ENCODE measurements at places on chromosomes 16 and 17.

GRCh38 chr17:17342242-17342945 is 39.2 kb downstream of the NT5M start:
- DNase-seq = no peak

- DNase-seq = no peak
Measured at GRCh38 chr16:89964201-89964600, 15.6 kb downstream of the DEF8 start.

GRCh38 chr17:6413065-6413464 is 21.9 kb downstream of the AIPL1 start:
- DNase-seq = peak; percentile 71

DNA sequence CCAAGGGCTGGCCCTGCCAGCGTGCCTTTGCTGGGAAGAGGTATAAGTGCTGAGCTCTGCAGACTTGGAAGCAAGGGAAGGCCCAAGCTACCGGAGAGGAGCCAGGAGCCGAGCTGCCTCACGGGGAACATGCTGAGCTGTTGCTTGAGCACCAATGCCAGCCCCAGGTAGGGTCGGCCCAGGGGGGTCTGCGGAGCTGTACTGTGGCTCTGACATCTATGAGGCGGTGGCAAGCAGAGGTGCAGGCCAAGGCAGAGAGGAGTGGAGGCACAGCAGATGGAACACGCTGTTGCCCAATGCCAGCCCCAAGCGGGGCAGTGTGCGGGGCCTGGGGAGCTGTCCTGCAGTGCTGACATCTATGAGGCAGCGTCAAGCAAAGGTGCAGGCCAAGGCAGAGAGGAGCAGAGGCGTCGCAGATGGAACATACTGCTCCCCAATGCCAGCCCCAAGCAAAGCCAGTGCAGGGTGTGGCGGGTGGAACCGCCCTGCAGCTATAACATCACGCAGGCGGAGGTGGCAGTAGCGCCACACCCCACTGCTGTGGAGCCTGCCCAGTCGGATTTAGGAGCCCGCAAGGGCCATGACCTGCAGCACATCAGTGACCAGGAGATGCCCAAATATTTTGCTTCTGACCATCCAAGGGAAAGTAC is 10.0 kb downstream of the GGA2 start:
- DNase-seq = no peak

DNA sequence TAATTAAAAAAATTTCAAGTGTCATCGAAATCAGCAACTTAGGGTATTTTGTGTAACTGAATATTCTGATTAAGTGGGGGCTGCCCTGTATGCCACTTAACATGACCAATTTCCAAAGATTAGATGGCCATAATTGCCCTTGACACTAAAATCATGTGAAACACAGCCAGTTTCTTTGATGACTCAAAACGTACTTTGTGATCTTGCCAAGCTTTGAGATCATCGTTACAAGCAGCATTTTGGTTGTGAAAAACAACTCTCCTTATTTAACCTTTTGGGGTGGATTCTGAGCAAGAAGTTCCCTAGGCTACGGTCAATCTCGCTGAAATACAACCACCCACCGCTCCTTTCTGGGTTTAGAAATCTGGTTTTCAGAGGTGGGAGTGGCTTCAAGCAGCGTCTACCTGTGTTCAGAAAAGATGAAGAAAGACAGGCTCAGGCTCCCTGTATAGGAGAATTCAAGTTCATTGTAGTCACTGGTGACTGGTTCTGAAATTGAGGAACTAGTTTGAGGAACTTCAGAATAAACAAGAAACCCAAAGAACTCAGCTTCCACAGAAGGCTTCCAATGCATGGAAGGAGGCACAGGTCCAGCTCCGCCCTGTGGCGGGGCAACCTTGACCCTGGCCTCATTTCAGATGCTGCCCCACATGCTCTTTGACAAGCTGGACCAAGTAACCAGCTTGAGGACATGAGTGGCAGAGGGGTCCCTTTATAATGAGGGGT is 9.4 kb downstream of the MAP3K14 start:
- DNase-seq = no peak

- DNase-seq = no peak
Measured at GRCh38 chr17:12507026-12507595, 158.6 kb upstream of the MYOCD start.

DNA sequence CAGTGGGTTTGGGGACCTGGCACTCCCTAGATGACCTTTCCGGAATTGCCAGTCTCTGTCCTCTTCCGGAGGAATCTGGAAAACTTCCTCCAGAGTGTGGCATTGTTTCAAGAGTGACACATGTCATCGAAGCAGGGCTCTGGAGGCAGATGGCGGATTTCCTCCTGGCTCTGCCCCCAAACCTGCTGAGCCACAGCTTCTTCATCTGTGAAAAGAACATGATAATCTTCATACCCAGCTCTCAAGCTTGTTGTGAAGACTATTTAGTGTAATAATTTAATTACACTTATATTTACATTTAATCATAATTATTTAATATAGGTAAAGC is 19.7 kb upstream of the TEX2 start:
- DNase-seq = no peak

Measured in SW 1271 (cell line).